ENCODE measurements at places on chromosomes 2 and 18.

- no peak for DNase-seq
Observed at GRCh38 chr18:79896738-79897137, 54.7 kb downstream of the SLC66A2 start.

GRCh38 chr2:31920962-31921361 is 89.8 kb downstream of the MEMO1 start:
- no peak for DNase-seq

DNA sequence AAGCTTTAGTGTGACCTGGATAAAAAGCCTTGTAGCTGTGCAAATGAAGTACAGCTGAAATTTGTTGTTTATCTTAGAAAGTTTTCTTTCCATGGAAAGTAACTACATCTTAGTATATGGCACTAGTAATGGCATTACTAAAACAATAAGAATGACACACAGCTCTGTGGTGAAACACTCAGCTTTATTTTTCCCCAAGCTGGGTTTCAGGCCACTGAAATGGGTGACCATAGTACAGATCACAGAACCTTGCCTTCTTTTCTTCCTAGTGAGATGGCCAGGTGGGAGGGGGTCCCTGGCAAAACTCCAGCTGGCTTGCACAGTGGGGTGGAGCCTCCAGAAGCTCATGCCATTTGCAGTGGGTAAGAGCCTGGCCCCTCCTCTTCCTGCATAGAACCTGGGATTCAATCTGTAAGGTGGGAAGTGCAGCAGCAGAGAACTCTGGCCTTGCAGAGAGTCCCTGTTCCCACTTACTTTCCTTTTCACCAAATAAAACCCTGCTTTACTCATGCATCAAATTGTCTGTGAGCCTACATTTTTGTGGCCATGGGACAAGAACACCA is 17.6 kb upstream of the GRP start:
- DNase-seq = no peak

GRCh38 chr18:28045176-28045810 is 131.6 kb downstream of the CDH2 start:
- DNase-seq = peak; percentile 55

DNA sequence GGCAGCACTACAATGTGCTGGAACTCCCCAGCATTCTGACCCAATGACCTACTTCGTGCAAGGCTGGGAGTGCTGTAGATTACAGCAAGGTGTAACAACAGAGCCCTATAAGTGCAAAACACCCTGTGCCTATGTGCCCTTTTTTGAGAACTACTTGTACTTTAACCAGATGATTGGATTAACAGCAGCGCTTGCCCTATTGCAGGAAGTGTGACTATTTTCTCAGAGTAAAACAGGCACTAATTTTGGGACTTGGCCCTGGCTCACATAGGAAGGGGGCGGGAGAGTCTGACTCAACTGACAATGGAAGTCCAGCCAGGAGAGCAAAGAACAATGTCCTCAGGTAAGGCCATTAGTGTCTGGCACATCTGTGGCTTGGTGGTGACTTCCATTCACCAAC is 35.6 kb upstream of the RNF125 start:
- DNase-seq = no peak

- DNase-seq = peak; percentile 57
Observed at GRCh38 chr2:216545359-216545758, 46.7 kb downstream of the RPL37A start.

DNA sequence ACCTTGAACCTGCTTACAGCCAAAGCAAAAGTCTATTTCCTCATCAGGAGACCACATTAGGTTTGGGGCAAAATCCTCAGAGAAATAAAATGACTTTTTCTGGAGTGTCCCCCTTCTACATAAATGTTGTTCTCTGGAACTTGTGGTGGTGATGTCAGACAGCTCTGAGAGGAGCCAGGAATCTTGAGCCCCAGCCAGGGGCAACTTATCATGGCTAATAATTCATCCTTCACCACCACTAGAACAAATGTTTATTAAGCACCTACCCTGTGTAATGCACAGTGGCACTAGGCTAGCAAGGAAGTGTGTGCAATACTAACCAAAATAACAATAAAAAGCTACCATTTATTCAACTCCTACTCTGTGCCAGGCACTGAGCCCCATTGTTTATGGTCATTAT is 9.0 kb upstream of the BMP10 start:
- peak; percentile 9 for DNase-seq

GRCh38 chr2:235990344-235990743 is 177.8 kb downstream of the GBX2 start:
- DNase-seq = no peak

- DNase-seq = no peak
Observed at GRCh38 chr2:59093571-59093970, 852.4 kb upstream of the FANCL start.

GRCh38 chr2:1676091-1676912 is 68.0 kb downstream of the PXDN start:
- DNase-seq = no peak

DNA sequence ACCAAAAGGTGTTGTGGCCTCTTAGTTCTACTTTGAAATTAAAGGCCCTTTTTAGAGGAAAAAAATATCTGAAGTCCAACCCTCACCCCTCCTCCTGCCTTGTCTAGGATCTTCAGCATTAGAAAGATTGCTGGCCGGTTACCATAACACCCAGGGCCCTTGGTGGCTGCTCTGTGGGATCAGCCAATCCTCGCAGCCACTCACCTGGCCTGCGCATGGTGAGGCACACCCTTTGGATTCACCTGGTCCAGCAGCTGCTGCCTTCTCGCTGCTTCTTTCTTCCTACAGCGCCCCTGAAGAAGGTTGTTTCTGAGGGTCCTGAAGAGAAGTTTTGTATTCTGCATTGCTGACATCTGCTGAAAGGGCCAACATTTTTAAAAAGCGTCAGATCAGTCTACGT is 25.2 kb downstream of the DYTN start:
- no peak for DNase-seq

- DNase-seq = peak; percentile 65
Observed at GRCh38 chr2:41782306-41783158, 265.3 kb upstream of the PKDCC start.

DNA sequence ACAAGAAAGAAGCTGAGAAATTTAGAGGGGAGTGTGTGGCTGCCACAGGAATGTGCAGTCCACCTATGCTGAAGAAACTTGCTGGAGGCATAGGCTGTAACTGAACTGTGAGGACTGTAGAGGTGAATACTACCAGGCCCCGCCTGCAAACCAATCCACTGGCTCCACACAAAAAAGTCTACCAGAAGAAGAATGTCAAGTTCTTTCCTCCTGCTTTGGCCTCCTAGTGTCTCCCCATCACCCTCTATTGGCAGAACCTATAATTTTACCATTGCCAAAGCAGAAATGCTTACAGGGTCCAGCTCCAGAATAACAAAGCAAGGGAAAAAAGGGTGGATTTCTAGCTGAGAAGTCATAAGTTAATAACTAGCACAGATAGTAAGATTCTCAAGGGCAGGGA is 5.9 kb upstream of the ATP5MC3 start:
- peak; percentile 8 for DNase-seq

- no peak for DNase-seq
Observed at GRCh38 chr2:211396815-211397214, 840.4 kb downstream of the CPS1 start.

- DNase-seq = no peak
Observed at GRCh38 chr2:207819021-207819797, 49.5 kb upstream of the FZD5 start.

GRCh38 chr2:39424951-39425350 is 12.1 kb downstream of the MAP4K3 start:
- no peak for DNase-seq
